PC-3 (cell line): ENCODE measurements at places on chromosomes 7 and 10. TPM values are rescaled to one million over a fixed set of nuclear protein-coding genes. Genes with fewer than 3 reads are reported as not detected.

The FANK1 gene
- 0.95 and 2.4 TPM in 2 replicates for total RNA-seq

The PON3 gene
- total RNA-seq, result not detected in 2 replicates

DNA sequence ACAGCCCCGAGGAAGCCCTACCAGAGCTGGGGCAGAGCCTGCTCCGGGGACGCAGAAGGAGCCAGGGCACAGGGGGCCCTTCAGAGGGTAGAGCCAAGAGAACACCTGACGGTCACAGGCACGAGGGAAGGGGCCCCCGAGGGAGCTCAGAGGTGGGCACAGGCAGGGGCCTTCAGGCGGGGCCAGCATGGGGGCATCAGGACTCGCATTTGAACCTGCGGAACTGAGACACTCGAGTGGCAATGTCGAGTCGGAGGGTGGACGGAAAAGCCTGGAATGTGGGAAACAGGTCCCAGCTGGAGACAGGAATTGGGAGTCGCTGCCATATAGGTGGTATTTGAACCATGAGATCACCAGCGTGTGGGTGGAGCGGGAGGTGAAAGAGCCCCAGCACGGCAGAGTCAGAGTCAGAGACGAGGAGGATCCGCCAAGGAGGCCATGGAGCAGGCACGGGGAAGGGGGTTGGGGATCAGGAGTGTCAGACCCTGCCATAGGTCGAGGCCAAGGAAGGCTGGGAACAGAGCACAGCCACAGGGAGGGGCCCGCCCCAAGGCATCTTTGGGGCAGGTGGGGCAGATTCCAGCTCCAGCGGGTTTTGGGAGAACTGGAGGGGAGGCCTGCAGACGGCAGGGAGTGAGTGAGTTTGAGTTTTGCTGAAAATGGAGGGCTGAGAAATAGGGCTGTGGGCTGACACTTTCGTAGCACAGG is 13.8 kb downstream of the STK32C start:
- no peaks in the 10 kb centered on the region for H3K27me3 ChIP-seq
- no peak for DNase-seq
- no peak overlapping the region for H3K4me3 ChIP-seq
- no peak overlapping the region for H3K27ac ChIP-seq
- no peaks in the 10 kb centered on the region for H3K4me1 ChIP-seq
- no peaks in the 10 kb centered on the region for H3K36me3 ChIP-seq

DNA sequence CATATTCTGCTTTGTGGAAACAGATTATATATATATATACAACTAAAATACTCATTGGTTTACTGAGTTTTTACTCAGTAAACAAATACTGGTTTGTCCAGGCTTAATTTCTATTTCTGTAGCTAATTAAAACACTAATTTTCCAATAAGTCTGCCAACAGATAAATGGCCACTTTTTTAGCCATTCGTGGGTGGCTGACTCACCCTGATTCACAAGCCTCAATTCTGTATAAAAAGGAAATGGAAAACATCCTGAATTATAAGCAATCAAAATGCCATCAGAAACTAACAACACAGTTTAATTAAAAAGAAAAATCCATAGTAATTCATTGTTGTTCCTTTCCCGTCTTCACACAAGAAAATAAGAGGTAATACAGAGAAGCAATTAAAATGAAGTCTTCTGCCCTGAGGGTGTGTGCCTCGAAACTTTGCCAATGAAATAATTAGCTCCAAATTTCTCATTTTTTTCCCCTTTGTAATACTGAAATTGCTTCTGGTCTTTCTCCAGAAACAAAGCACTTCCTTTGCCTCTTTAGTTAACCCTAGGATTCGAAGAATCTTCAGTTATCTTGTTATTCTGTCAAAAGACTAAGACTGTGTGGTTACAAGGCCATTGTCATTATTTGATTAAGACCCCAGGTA is 118.7 kb upstream of the PTN start:
- no peak overlapping the region for H3K27ac ChIP-seq
- H3K4me3 ChIP-seq, result no peak overlapping the region
- DNase-seq, result peak; percentile 14
- peaks cover 6% of the 10 kb centered on the region; the same call in 1 of the 2 replicates for H3K4me1 ChIP-seq

GRCh38 chr7:20385126-20385525 is 54.4 kb downstream of the ITGB8 start:
- H3K27ac ChIP-seq, result peak overlapping the region; percentile 17; the same call in 1 of the 2 replicates
- H3K27me3 ChIP-seq, result no peaks in the 10 kb centered on the region
- peak; percentile 85 for DNase-seq
- no peaks in the 10 kb centered on the region for H3K36me3 ChIP-seq
- H3K4me3 ChIP-seq, result no peak overlapping the region
- H3K4me1 ChIP-seq, result peaks cover 27% of the 10 kb centered on the region

DNA sequence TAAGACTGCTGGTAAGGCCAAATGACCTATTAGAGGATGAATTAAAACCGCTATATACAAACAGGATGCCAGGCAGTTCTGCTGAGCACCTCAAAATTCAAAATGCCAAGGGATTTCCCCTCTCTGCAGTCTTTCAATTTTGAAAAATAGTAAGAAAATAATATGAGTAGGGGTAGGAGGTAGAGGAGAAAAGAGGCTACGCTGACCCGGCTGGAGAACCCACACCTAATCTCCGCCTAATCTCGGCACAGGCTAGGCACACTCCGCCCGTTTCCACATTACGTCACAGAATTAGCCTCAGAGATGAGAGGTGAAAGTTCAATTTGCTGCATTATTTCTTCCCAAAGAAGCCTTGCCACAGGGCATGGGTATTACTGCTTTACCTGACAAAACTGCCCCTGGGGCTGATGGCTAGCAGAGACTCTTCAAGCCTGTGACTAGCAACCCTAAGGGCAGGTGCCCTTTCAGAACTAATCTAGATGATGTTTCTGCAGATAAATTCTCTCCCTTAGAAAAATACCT is 21.3 kb upstream of the SPOCK2 start:
- peaks cover 41% of the 10 kb centered on the region for H3K4me1 ChIP-seq
- no peak overlapping the region for H3K4me3 ChIP-seq
- H3K36me3 ChIP-seq, result no peaks in the 10 kb centered on the region
- no peaks in the 10 kb centered on the region for H3K27me3 ChIP-seq
- no peak for DNase-seq

DNA sequence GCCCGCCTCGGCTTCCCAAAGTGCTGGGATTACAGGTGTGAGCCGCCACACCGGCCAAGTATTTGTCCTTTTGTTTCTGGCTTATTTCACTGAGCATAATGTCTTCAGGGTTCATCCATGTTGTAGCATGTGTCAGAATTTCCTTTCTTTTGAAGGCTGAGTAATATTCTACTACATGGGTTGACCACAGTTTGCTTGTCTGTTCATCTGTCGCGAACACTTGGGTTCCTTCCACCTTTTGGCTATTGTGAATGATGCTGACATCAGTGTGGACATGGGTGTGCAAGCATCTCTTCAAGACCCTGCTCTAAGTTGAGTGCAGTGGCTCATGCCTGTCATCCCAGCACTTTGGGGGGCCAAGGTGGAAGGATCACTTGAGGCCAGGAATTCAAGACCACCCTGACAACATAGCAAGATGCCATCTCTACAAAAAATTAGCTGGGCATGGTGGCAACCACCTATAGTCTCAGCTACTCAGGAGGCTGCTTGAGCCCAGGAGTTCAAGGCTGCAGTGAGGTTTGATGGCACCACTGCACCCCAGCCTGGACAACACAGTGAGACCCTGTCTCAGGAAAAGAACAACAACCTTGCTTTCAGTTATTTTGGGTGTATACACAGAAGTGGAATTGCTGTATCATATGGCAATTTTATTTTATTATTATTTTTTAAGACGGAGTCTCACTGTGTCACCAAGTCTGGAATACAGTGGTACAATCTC is 17.0 kb downstream of the CHST12 start:
- no peaks in the 10 kb centered on the region for H3K27me3 ChIP-seq
- H3K27ac ChIP-seq, result no peak overlapping the region
- H3K4me3 ChIP-seq, result no peak overlapping the region
- no peaks in the 10 kb centered on the region for H3K36me3 ChIP-seq
- no peak for DNase-seq
- no peaks in the 10 kb centered on the region for H3K4me1 ChIP-seq

GRCh38 chr7:48035301-48035966 is at the start of gene C7orf57:
Gene C7orf57, plus strand, starts transcription at chr7:48035543. Its CDS starts 766 bp downstream, at chr7:48036309.
- peak; percentile 83 for DNase-seq
- no peaks in the 10 kb centered on the region for H3K27me3 ChIP-seq
- H3K4me1 ChIP-seq, result peaks cover 10% of the 10 kb centered on the region
- no peak within 1 kb of the TSS for H3K27ac ChIP-seq
- peak within 1 kb of the TSS; percentile 74 for H3K4me3 ChIP-seq

GRCh38 chr7:42934291-42934690 is 2.1 kb downstream of the MRPL32 start:
- H3K27ac ChIP-seq, result no peak overlapping the region
- no peak for DNase-seq
- no peaks in the 10 kb centered on the region for H3K27me3 ChIP-seq
- H3K36me3 ChIP-seq, result peaks cover 38% of the 10 kb centered on the region
- peak overlapping the region; percentile 24; the same call in 1 of the 2 replicates for H3K4me3 ChIP-seq
- H3K4me1 ChIP-seq, result peaks cover 20% of the 10 kb centered on the region
